ENCODE measurements at places on chromosomes 7 and 10.
A peak's percentile ranks its signal among the peaks of the same experiment; 100 is the strongest.

DNA sequence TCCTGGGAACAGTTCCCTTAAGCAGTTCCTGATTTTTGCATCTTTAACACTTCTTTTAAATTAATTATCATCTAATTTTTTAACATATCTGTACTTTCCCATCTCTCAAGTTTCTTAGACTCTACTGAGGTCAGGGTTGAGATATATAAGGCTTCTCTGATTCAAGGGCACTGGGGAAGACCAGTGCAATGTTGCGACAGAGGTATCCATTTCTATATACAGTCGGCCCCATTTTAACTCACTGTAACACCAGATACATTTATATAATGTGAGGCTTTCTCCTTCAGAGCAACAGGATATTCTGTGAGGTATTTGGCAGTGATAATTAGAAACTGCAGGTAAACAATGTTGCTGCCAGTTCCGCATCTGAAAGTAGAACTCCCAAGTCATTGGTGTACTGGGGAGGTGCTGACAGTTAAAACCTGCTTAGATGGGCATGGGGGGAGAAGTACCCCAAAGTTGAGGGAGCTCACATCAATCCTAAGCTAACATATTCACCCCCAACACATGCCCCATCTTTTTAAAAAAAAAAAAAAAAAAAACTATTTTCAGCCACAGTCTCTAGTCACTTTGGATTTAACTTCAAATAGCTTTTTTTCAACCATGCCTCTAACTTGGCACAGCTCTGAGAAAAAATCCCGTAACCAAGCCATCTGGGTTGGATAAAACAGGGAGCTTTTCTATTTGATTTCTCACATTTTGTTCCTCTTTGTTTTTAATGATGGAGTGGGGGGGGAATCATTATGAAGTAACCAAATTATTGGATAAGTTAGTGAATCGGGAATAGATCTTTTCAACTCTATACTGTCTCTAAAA is 62.9 kb downstream of the REEP3 start:
- no peak for DNase-seq

GRCh38 chr7:147941381-147941780 is 649.2 kb upstream of the C7orf33 start:
- DNase-seq = no peak

- DNase-seq = no peak
Measured at GRCh38 chr7:75776295-75776971, 4.4 kb upstream of the CCL26 start.

- DNase-seq = no peak
Measured at GRCh38 chr10:3213758-3214515, 41.4 kb upstream of the PITRM1 start.

- no peak for DNase-seq
Measured at GRCh38 chr10:76311752-76312636, 880.6 kb downstream of the LRMDA start.

DNA sequence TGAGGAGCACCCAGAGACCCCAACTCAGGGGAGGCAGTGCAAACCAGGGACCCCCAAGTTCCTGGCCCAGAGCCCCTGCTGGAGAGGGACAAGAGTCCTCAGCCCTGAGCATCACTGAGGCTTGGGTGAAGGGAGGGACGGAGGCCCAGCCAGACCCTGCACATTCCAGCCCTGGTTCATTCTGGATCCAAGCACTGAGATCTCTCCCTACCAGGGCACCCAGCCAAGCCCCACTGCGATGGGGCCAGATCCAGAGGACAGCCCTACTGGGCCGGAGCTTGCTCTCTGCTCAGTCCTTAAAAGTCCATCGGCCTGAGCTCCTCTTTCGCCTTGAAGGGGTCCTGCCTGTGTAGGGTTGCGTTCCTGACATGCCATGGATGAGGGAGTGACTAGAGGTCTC is 40.5 kb upstream of the RABGEF1 start:
- no peak for DNase-seq

GRCh38 chr10:68871731-68872342 is 29.3 kb upstream of the DDX50 start:
- peak; percentile 85 for DNase-seq

DNA sequence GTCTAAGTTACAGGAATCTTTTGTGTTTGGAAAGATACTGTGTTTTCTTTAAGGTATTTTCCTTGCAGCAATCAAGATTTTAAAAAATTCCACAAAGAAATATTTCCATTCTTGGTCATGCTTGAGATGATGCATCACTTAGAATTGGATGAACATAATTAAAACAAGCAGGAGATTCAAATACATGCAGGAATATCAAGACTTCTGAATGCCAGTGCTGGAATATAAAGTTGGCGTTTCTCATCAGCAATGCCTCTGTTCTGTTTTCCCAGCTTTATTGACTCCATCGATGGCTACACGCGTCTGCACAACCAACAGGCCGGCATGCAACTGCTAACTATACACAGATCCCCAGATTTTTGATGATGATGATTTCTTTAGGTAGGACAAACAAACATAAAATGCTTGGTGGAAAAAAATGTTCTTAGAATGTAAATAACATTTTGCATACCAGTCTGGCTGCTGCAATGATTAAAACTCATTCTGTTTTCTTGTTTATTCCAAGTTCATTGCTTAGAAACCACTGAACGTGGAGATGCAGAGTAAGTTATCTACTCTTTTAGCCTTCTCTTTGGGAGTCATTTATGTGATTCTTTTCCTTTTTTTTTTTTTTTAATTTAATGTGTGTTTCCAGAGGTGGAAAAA is 91.3 kb upstream of the FAM171A1 start:
- DNase-seq = no peak

GRCh38 chr10:102644646-102645387 is 538 bp downstream of the TRIM8 start:
- no peak for DNase-seq

DNA sequence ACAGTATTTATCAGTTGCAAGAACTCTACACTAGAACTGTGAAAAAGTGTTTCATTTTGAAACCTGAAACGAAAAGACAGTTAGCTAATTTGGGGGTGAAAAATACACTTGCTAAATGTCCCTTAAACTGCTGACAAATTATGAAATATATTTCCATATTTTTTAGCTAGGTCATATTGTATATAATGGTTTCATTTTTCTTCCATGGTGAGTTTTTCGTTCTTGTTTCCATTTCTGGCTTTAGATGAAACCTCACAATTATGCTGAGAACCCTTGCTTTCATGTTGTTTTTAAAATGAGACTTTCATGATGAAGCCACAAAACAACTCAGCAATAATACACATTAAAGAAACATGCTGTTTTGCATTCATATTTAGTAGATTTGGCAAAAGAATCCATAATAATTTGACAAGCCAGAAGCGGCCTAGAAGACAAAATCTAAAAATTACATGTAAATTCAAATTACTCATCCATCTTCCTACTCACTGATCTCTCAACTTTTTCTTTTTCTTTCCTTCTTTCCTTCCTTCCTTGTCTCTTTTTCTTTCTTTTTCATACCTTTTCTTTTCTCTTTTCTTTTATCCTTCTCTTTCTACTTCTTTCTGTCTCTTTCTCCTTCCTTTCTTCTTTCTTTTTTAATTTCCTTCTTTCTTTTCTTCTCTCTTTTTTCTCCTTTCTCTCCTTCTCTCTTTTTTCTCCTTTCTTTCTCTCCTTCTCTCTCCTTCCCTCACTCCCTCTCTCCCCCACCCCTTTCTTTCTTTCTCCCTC is 46.5 kb upstream of the ITGB8 start:
- no peak for DNase-seq

- peak; percentile 51 for DNase-seq
Measured at GRCh38 chr7:30671793-30672465, 10.3 kb downstream of the CRHR2 start.

DNA sequence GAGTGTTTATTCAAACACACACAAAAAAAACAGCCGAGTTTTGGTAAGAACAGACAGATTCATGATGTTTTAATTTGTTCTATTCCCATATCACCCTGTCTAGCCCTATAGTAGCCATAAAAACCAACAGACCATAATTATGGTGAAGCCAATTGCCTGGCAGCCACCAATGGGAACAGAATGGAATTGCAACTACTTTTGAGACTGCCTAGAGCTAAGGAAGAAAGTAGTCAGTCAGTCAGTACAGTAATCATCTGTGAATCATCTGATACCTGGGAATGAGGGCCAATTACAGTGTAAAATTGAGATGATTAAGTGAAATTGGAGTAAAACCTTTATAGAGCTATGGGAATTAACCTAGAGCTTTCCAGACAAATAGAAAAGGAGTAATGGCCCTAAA is 952.7 kb upstream of the KCND2 start:
- DNase-seq = no peak
